ENCODE measurements at places on chromosomes 11 and 22.

- DNase-seq = no peak
Observed at GRCh38 chr22:22838148-22838786, 49.3 kb upstream of the IGLL5 start.

DNA sequence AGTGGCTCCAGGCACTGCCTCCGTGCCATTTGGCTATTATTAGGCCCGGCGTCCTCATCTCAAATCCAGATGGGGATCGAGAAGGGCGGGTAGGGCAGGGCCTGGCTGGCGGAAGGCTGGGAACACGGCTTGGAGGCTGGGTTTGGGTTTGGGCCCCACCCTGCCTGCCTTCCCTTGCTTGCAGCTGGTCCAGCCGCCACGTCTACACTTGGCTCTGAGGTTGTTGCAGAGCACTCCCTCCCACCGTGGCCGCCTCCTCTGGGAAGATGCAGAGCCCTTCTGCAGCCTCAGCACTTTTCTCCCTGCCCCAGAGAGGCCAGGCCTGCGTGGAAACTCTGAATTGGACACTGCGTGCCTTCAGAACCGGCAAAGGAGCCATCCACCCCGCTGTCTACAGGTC lies 5.2 kb upstream of the SMTN start:
- DNase-seq = peak; percentile 37

- no peak for DNase-seq
Observed at GRCh38 chr11:116832350-116833290, 2.9 kb downstream of the APOC3 start.

DNA sequence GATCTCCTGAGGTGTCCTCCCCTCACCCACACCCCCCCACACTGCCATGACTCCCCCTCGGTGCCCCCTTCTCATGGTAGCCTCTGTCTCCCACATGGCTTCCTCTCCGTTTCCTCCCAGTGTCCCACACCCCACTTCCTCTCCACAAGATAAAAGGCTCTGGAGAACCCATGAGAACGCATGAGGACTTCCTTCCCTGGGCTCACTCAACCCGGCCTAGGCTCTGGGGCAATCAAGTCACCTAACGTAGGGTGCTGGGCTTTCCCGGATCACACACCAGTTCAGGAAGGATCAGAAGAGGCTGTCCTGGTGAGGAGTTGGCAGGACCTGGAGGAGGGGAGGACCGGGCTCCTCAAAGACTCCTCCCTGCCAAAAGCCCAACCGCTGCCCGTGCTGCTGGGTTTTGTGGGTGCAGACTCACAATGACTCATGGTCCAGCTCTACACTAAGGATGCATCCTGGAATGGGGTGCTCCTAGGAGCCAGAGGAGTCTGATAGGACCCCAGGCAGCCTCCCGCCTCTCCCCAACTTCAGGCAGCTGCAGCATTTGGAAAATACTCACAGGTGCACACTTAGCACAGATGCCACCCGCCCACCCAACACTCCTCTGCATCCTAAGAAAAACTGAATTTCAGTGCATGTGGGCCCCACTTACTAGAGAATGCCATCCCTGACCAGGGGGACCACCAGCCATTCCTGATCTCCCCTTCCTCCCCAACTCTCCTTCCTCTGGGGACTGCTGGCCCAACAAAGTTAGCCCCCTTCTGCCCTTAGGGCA lies 21.0 kb downstream of the SLC22A12 start:
- no peak for DNase-seq

DNA sequence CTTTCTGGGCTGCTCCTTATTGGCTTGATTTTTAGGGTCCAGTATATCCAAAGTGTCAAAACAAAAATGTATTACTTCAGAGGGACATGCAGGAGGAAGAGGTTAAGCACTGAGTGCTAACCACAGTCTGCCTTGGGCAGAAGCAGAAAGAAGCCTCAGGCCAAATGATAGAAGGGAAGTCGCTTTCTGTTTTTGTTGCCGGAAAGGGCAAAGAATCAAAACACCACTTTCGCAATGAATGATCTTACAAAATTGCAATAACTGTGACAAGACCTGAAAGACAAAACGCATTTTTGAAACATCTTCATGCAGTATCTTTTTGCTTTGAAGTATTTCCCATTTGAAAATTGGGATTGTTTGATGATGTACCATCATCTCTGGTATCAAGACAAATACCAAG lies 70.1 kb upstream of the PICALM start:
- no peak for DNase-seq

DNA sequence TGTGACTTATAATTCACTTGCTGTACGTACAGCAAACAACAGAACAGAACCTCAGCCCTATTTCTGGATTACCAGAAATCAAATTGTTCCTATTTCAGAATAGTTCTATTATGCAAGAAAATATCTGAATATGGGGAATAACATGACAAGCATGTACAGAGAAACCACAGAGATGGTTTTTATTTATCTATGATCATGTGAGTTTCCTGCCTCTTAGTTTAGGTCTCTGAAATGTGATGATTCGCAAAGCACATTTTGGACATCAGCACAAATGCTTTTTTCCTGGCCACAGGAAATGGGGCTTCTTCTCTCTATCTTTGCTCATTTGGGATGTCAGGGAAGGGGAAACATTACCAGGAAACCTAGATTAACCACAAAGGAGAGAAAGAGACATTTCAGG lies 266.7 kb upstream of the CTSC start:
- DNase-seq = no peak

- peak; percentile 25 for DNase-seq
Observed at GRCh38 chr11:6298605-6299004, 21.7 kb downstream of the CAVIN3 start.

DNA sequence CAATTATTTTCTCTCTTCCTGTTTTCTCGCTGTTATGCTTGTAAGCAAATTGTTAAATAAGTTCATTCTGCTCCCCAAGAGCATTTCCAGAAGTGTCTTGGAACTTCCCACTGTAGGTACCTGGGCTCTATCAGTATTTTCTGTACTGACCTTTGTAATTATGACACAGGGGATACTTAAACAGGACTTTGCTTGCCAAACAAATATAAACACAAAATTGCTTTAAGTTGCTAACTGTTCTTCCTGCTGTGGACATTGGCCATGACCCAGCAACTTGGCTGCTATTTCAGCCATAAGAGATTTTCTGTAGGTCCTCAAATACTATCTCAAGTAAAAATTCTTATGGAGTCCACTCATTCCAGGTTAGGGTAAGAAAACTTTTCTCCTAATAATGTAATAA lies 30.1 kb downstream of the SYT9 start:
- DNase-seq = no peak

DNA sequence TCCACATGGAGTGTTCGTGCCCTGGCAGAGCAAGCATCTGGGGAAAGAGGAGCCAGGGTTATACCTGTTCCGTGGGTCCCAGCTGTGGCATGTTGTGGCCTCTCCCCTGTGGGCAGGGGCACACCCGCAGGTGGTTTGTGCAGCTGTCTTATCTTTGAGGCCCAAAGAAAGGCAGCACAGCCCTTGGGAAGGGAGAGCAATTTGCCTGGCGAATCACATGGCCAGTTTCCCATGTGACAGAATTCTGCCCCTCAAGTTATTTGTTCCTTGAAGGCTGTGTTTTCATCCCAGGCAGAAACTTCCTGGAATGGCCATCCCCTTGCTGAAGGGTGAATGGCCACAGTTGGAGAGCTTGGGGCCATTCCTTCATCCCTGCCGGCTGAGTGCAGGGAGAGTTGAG lies 16.4 kb upstream of the COX8A start:
- DNase-seq = no peak

DNA sequence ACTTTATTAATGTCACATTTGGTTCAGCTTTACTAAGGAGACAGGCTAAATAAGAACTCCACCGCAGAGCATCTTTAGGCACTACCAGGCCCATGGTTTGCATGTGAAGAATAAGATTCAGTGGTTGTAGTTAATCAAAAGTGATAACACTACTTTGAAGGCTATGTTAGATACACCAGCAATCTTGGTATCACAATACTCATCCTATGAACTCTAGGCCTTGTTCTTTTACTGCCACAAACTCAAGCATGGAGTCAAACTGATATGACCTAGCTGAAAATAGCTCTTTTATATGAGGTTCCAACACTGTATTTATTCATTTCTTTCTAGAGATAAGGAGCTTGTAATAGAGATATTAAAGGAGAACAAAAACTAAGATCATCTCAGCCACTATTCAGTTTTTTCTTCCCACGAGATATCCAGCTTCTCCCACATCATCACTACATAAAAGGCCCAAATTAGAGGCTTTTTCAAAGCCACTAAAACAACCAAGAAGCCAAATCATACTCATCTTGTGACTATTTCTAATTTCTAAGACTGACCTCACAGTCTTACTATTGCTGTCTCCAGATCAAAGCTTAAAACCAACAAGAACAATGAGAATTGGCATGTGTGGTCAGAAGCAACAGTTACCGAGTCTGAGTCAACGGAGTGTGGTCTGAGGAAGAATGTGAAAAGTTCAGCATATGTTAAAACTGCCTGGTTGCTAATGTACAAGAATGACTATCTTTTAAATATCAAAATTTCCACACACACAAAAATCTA lies 25.1 kb upstream of the GUCY1A2 start:
- DNase-seq = no peak

DNA sequence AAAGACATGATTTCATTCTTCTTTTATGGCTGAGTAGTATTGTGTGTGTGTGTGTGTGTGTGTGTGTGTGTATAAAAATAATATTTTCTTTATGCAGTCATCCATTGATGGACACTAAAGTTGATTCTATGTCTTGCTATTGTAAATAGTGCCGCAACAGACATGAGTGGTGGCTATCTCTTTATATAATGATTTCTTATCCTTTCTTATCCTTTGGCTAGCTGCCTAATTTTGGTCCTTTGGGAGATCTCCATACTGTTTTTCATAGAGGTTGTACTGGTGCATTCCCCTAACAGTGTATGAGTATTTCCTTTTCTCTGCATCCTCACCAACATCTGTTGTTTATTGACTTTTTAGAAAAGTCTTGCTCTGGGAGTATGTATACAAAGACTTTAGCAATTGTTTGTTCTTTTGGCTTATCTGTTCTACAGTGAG lies 107.0 kb downstream of the STIM1 start:
- DNase-seq = no peak

DNA sequence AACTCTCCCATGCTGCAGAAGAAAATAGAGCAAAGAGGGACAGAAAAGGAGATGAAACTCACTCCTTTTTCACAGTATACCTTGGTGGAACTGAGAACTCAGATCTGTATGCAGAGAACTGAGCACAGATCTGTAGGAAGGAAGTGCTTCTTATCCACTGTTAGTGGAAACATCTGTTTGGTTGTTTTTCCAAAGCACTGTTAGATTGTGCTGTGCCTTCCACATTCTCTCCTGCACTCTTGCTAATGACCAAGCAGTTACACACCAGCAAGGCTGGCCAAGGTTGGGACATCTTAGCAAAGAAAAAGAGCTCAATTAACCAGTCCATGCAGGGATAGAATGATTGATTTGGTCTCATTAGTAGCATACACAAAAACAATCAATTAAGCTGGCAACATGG lies 20.1 kb upstream of the SIK2 start:
- no peak for DNase-seq

GRCh38 chr11:76787911-76788596 lies 4.9 kb downstream of the TSKU start:
- no peak for DNase-seq

GRCh38 chr11:69239641-69240040 lies 54.3 kb upstream of the MYEOV start:
- no peak for DNase-seq

DNA sequence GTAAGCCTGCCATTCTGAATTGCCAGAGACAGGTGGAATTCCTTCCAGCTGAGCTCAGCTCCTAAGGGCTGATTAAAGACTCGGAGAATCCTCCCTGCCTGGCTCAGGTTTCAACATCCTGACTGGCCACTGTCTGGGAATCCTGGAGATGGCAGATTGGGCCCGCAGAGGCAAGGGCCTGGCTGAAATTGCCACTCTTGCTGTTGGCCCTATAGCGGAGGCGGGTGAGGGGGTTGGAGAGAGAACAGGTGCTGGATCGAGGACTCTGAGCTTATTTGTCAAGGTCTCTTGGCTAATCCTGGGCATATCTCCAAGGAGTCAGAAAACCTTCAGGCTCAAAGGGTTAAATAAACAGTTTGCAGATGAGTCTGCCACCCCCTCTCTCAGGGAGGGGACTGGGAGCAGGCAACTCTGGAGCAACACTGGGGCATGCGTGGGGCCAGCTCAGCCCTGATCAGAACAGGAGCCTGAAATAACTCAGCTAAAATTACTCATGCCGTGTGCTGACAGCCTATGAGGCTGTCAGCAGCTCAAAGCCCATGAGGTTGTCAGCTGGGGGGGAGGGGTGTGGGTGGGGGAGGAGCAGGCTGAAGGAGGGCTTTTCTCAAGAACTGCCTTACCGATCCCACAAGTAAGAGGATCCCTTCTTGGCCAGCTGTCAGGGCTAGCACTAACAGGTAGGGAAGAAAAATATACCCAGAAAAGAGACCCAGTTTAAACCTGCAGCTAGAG lies 14.7 kb upstream of the MFRP start:
- peak; percentile 81 for DNase-seq

GRCh38 chr11:88623531-88623930 lies 286.0 kb upstream of the CTSC start:
- DNase-seq = no peak

- DNase-seq = no peak
Observed at GRCh38 chr11:133895551-133895950, 50.2 kb upstream of the SPATA19 start.

DNA sequence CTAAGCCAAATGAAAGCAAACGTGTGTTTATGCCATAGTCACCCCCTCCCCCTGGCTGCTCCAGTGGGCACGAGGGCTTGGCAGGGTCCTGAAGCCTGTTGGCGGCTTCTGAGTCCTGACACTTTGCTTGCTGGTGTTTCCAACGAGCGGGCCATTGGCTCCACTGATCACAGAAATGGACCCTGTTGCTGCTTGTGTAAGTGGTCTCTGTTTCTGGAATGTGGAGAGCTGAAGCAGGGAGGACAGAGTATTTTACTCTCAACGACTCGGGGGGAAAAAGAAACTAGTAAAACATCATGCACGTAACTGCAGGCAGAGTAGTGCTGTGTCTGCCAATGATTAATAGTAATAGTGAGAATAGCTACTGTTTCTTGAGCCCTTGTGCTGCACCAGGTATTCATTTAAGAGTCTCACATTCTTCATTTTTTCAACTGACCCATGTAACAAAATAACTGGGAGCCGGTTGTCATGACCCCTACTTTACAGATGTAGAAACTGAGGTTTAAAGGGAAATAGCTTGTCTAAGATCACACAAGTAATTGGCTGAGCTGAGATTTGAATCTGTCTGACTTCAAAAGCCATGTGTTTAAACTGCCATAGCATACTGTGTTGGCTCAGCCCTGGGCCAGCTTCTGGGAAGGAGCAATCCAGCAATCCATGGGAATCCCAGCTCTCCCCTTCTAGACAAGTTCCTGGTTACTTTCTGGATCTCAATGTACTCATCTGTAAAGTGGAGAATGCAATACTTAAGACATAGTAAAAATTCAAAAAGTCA lies 526.7 kb downstream of the INSC start:
- peak; percentile 52 for DNase-seq

GRCh38 chr11:130715877-130716220 lies 200.4 kb downstream of the SNX19 start:
- DNase-seq = no peak
